GM23248 (cell line): ENCODE measurements at places on chromosomes 2 and 18. TPM values are rescaled to one million over a fixed set of nuclear protein-coding genes. Genes with fewer than 3 reads are reported as not detected.
A peak's percentile ranks its signal among the peaks of the same experiment; 100 is the strongest.

The SERPINB4 gene
- polyA plus RNA-seq = not detected in 2 replicates

- DNase-seq = no peak
- H3K4me3 ChIP-seq = no peak overlapping the region
- no peaks in the 10 kb centered on the region for H3K27me3 ChIP-seq
- peaks cover 14% of the 10 kb centered on the region for H3K4me1 ChIP-seq
- no peak overlapping the region for H3K27ac ChIP-seq
Measured at GRCh38 chr2:15225131-15225530, 336.0 kb downstream of the NBAS start.

The TDRD15 gene
- polyA plus RNA-seq = not detected in 2 replicates

GRCh38 chr2:100756704-100757103 lies 63.2 kb upstream of the NPAS2 start:
- no peaks in the 10 kb centered on the region for H3K27me3 ChIP-seq
- no peak for DNase-seq
- H3K4me3 ChIP-seq = no peak overlapping the region
- H3K36me3 ChIP-seq = no peaks in the 10 kb centered on the region

DNA sequence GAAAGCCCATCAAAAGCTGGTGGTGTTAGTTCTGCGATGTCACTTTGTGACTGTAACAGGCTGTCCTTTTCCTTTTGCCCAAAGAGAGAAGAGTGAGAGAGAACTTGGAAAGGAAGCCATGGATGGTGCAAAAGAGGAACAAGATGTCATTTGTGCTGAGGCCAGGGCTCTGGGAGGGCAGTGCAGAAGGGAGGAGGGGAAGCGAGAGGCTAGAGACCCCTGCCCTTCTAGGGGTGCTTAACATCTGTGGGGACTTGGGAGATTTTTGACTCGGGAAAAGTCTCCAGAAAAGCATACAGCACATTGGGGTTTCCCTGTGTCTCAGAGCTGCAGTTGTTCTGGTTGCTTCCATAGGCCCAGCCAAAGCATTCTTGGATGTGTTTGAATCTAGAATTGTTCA lies 49.6 kb downstream of the ZBTB7C start:
- H3K36me3 ChIP-seq = no peaks in the 10 kb centered on the region
- no peak overlapping the region for H3K27ac ChIP-seq
- no peak overlapping the region for H3K4me3 ChIP-seq
- DNase-seq = no peak
- H3K4me1 ChIP-seq = no peaks in the 10 kb centered on the region
- H3K27me3 ChIP-seq = peaks cover 21% of the 10 kb centered on the region

GRCh38 chr2:109182426-109182825 lies 53.4 kb downstream of the SH3RF3 start:
- H3K36me3 ChIP-seq = no peaks in the 10 kb centered on the region
- peaks cover 31% of the 10 kb centered on the region for H3K4me1 ChIP-seq
- H3K27ac ChIP-seq = no peak overlapping the region
- no peaks in the 10 kb centered on the region for H3K27me3 ChIP-seq
- H3K4me3 ChIP-seq = no peak overlapping the region
- peak; percentile 62 for DNase-seq

DNA sequence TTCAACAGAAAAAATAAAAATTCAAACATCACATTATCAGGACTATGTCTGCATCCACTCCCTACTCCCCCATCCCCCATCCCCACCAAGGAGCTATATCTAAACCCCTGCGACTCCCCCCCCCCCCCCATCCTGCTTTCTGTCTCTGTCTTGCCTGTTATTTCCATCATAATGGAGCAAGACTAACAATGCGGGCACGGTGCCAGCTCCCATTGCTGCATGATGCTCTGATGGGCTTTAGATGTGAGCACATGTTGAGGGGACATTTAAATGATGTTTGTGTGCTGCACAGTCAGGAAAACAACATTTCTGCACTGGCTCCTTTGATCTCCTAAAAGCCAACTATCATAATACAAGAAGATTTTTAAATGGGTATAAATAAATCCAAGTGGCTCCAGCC lies 644.2 kb upstream of the SETBP1 start:
- no peaks in the 10 kb centered on the region; the same call in 1 of the 2 replicates for H3K27me3 ChIP-seq
- H3K27ac ChIP-seq = no peak overlapping the region
- no peak overlapping the region for H3K4me3 ChIP-seq
- peak; percentile 3 for DNase-seq
- H3K4me1 ChIP-seq = no peaks in the 10 kb centered on the region

The MRPS5 gene
- polyA plus RNA-seq = 38.1 and 38.4 TPM in 2 replicates

- H3K27ac ChIP-seq = no peak overlapping the region
- H3K36me3 ChIP-seq = no peaks in the 10 kb centered on the region
Measured at GRCh38 chr2:233791883-233792329, 13.8 kb downstream of the MROH2A start.

DNA sequence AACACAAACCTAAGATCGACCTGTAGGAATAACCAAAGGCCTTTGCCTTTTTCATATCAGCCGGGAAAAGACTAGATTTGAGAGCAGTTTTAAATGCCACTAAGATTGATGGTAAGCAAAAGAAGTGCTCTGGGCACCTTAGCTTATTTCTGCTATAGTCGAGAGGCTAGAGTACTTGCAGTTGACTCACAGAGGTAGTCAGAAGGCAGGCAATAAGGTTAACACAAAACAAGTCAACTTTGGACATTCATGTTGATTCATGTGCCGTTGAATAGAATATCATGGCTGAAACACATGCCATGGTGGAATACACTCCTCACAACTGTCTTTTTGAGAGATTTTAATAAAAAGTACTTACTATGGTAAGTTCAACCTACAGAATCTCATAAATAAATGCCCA lies 507.6 kb downstream of the ZEB2 start:
- H3K4me3 ChIP-seq = no peak overlapping the region
- H3K27me3 ChIP-seq = no peaks in the 10 kb centered on the region
- no peaks in the 10 kb centered on the region for H3K36me3 ChIP-seq
- no peak overlapping the region for H3K27ac ChIP-seq

DNA sequence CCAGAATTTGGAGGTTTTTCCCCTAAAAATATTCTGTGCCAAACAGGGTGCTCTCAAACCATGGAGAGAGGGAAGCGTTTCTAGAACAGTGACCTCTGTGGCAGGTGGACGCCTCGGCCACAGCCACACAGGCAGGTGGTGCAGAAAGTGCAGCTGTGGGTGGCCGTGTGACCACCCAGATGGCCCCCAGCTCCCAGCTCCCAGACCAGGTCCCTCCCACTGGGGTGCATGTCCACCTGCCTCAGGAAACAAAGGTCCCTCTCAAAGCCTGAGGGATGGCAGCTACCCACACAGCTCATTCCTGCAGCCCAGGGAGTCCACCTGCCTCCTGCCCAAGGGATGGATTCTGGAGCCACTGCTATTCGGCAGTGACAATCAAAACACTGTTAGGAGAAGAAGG lies 74.5 kb upstream of the PXDN start:
- H3K27ac ChIP-seq = no peak overlapping the region
- H3K4me1 ChIP-seq = peaks cover 22% of the 10 kb centered on the region
- H3K4me3 ChIP-seq = no peak overlapping the region
- DNase-seq = no peak

DNA sequence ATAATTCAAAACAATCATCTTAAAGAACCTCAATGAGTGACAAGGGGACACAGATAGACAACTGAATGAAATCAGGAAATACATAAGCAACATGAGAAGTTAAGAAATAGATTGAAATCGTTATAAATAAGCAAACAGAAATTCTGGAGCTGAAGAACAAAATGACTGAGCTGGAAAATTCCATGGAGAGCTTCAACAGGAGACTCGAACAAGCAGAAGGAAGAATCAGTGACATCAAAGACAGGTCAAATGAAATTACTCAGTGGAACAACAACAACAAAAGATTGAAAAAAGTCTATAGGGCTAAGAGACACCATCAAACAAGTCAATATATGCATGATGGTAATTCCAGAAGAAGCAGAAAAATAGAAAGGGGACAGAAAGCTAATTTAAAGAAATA lies 89.5 kb upstream of the ALKAL2 start:
- no peak for DNase-seq
- no peaks in the 10 kb centered on the region for H3K27me3 ChIP-seq
- H3K4me1 ChIP-seq = no peaks in the 10 kb centered on the region
- H3K36me3 ChIP-seq = no peaks in the 10 kb centered on the region
- no peak overlapping the region for H3K27ac ChIP-seq

DNA sequence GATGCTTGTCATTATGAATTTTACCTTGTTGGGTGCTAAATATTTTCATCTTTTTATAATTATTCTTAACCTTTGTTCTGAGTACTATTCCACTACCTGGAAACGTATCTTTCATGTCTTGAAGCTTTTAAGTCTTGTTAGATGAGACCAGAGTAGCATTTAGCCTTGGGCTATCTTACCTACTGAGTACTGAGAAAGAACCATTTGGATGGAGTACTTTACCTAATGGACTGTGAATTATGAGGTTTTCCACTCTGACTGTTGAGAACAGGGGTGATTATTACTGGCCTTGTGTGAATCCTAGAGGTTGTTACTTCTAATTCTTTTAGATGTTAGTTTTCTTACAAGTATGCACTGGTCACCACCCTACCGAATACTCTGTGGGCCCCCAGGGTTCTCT lies 63.5 kb downstream of the CCDC102B start:
- H3K36me3 ChIP-seq = no peaks in the 10 kb centered on the region
- no peaks in the 10 kb centered on the region for H3K27me3 ChIP-seq
- no peak for DNase-seq
- no peak overlapping the region for H3K27ac ChIP-seq
- no peak overlapping the region for H3K4me3 ChIP-seq

DNA sequence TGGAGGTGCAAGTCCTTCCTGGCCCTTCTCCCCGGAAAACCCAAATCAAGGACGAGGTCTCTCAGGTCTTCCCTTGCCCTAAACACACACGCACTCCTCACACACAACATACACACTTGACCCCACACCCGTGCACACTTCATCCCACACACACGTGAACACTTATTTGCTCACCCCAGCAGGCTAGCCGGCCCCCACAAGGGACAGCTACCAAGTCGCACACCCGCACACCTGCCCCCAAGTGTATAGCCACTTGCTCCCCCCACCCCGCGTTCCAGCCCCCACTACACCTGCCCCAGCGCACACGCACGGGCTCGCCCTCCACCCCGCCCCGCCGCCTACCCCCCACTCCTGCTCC lies 359 bp downstream of the TGFBRAP1 start:
- DNase-seq = peak; percentile 23
- peak overlapping the region; percentile 80 for H3K4me3 ChIP-seq
- no peaks in the 10 kb centered on the region for H3K36me3 ChIP-seq
- H3K27ac ChIP-seq = no peak overlapping the region
- no peaks in the 10 kb centered on the region for H3K27me3 ChIP-seq
- H3K4me1 ChIP-seq = peaks cover 33% of the 10 kb centered on the region

The RIT2 gene
- not detected in 2 replicates for polyA plus RNA-seq

DNA sequence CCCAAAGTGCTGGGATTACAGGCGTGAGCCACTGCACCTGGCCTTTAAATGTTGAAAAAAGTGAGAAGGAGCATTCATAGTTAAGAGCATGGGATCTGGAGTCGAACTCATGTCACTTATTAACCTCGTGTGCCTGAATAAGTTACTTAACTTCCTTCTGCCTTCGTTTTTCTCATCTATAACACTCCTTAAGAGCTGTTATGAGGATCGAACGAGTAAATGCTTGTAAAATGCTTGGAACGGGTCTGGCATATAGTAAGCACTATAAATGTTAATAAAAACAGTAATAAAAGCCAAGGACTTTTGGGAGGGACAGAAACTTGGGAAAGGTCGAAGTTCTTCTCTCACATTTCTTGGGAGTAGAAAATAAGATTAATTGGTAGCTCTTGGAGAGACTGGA lies 40.8 kb downstream of the RAB10 start:
- H3K27ac ChIP-seq = no peak overlapping the region
- 0 out of 2 replicates have a peak, but pooled peaks cover 8% of the 10 kb centered on the region for H3K4me1 ChIP-seq
- H3K27me3 ChIP-seq = no peaks in the 10 kb centered on the region
- 0 out of 2 replicates have a peak, but pooled peaks cover 3% of the 10 kb centered on the region for H3K36me3 ChIP-seq
- no peak overlapping the region for H3K4me3 ChIP-seq

DNA sequence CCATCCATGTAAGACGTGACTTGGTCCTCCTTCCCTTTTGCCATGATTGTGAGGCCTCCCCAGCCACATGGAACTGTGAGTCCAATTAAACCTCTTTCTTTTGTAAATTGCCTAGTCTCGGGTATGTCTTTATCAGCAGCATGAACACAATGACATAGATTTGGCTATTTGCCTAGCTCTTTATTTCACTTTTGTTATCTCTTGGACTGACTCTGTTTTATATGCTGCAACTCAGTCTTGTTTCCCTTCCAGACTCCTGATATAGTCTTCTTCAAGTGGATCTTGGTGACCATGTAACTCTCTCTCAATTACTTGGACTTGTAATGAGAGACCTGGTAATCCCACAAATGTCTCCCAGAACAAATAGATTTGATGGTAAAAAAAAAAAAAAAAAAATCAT lies 627.6 kb downstream of the CCDC85A start:
- H3K36me3 ChIP-seq = no peaks in the 10 kb centered on the region
- H3K4me1 ChIP-seq = 0 out of 2 replicates have a peak, but pooled peaks cover 6% of the 10 kb centered on the region
- no peak for DNase-seq
- no peaks in the 10 kb centered on the region for H3K27me3 ChIP-seq
- H3K4me3 ChIP-seq = no peak overlapping the region
- no peak overlapping the region for H3K27ac ChIP-seq

GRCh38 chr2:177338177-177338721 lies 54.3 kb upstream of the AGPS start:
- H3K27ac ChIP-seq = peak overlapping the region; percentile 38
- H3K4me1 ChIP-seq = peaks cover 33% of the 10 kb centered on the region
- DNase-seq = peak; percentile 73
- no peaks in the 10 kb centered on the region for H3K36me3 ChIP-seq

DNA sequence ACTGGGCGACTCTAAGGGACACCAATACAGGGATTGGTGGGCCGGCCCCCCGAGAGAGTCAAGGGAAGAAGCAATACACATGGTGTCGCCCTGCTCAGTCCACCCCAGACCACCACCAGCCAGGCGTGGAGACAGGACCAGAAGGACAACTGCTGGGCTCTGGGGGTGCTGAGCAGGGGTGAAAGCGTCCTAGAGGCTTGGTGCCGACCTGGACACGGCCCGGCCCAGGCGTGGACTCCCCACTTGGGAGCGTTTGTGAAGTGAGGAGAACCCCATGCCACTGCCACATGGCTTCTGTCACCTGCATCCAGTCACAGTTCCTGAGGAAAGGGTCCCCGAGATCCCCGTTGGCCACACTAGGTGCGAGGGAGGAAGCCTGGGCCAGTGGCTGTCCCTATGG lies 35.4 kb upstream of the ITM2C start:
- no peaks in the 10 kb centered on the region for H3K4me1 ChIP-seq
- H3K4me3 ChIP-seq = no peak overlapping the region
- no peak overlapping the region for H3K27ac ChIP-seq
- peaks cover 37% of the 10 kb centered on the region for H3K27me3 ChIP-seq

DNA sequence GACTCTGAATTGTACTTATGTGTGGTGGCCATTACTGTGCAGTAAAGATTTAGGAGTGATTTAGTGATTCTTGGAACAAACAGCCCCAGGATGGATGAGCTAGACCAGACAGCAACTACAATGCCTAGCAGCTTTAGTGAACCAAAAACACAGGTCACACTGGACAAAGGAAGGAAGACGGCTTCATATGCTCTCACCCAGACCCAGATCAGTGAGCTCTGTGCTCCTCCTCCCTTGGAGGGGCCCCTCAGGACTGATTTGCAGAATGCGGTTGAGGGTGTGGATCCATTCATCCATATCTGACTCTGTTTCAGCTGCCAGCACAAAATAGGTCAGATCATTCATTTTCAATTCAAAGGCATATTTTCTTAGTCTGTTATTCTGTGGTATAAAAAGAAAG lies 159.7 kb upstream of the CCDC195 start:
- DNase-seq = no peak
- no peaks in the 10 kb centered on the region for H3K27me3 ChIP-seq
- H3K36me3 ChIP-seq = peaks cover 41% of the 10 kb centered on the region
- no peak overlapping the region for H3K27ac ChIP-seq
- no peak overlapping the region for H3K4me3 ChIP-seq

GRCh38 chr18:25825979-25826776 lies 264.2 kb downstream of the SS18 start:
- no peak for DNase-seq
- no peaks in the 10 kb centered on the region for H3K36me3 ChIP-seq
- no peak overlapping the region for H3K4me3 ChIP-seq
- H3K27ac ChIP-seq = no peak overlapping the region

The HNMT gene
- 5.8 and 6.8 TPM in 2 replicates for polyA plus RNA-seq

The CD207 gene
- polyA plus RNA-seq = not detected in 2 replicates
